ENCODE measurements at places on chromosomes 3 and 15. TPM values are rescaled to one million over a fixed set of nuclear protein-coding genes. Genes with fewer than 3 reads are reported as not detected.
A peak's percentile ranks its signal among the peaks of the same experiment; 100 is the strongest.

NMNAT3 gene
- total RNA-seq: not detected

KCNAB1 gene
- total RNA-seq: 0.16 TPM

TXNRD3 gene
- 9.8 TPM for total RNA-seq

ZNF385D gene
- 1.6 TPM for total RNA-seq

CFAP91 gene
- total RNA-seq: 0.45 TPM

TPRG1 gene
- 1.4 TPM for total RNA-seq

UROC1 gene
- not detected for total RNA-seq

DNA sequence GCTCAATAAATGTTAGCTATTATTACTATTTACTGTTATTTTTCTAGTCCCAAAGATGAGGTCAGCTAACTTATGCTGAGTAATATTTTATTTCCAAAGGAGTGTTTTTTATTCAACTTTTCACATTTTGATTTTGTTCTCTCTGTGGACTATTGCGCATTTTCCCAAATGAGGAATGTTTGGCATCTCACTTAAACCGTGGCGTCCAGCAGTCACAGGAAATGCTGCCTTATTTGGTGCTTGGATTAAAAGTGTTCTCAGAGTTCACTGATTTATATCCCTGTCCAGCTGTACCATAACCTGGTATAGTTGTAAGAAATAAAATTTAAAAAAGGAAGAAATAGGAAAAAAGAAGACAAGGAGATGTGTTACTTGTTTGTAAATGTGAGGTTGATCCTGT lies 166.8 kb downstream of the THSD4 start:
- DNase-seq: peak; percentile 64

DNA sequence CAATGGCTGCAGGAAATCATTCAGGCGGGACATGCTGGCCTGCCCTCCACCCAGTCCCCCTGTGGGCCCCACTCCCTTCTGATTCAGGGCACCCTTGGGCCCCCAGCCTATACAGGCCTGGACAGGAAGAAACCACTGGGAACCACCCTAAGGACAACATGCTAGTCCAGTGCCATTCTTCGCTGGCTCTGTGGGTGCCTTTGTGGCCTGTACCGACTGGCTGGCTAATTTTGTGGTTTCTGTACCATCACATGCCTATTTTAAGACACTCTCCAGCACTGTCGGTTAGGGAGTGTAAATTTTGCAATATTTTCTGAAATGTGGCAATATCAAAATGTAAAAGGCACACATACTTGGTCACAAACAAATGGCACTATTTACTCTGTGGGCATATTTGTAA lies 61.4 kb upstream of the POLG start:
- peak; percentile 55 for DNase-seq

DNA sequence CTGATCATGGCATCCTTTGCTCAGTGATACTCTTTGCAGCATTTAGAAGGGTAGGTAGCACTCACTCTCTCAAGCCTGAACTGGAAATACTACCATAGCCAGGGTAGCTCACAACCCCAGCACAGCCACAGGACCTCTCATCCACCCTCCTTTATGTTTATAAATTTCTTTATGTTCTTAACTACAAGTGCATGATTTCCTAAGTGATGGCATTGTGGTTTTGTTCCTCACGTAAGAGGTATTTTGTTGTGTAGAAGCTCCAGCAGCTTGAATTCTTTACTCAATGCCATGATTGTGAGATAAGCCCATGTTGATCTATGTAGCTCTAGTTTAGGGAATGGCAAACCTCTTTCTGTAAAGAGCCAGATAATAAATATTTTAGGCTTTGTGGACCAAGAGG lies 7.9 kb upstream of the RTP3 start:
- no peak for DNase-seq

DNA sequence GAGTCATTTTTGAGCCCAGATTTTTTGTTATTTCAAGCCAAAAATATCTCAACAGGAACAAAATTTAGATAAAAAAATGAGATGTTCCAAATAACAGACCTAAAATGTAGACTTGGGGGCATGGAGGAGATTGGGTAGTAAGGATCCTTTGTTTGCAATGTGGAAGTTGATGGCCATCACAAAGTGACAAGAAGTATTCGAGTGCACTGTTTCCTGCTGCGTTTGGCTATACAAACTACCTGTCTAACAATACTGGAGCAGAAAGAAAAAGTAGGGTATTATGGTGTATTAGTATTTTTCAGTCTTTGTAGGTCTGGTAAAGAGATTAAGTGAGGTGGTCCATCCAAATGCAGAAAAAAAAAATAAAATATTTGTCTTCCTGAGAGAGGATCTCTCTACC lies 284.2 kb downstream of the C3orf38 start:
- no peak for DNase-seq

- DNase-seq: peak; percentile 15
Observed at GRCh38 chr3:66989860-66990696, 8.0 kb upstream of the KBTBD8 start.

- no peak for DNase-seq
Observed at GRCh38 chr15:41828807-41829141, 882 bp downstream of the JMJD7 start.

Measured in myocyte (in vitro differentiated cells).